NCI-H82 (cell line): ENCODE measurements at places on chromosomes 2 and 18.

- DNase-seq, result no peak
Observed at GRCh38 chr2:27496357-27497287, at the start of gene GCKR. Gene GCKR (plus strand): TSS chr2:27496839. CDS start chr2:27496905, 66 bp downstream.

DNA sequence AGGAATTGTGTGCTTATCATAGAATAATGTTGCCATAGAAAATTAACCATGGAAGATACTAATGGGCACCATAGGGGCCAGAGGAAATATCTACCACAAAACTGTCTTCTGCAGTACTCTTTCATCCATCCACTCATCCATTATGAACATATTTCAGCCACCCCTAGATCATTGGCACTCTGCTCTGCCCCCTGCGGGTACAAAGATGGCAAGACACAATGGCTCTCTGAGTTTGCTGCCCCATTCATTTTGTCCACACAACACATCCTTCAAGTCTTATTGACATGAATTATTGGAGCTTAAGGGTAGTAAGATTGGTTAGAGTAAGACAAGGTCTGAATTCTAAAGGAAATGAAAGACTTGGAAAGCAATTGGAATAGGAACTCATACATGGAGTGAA is 1224.7 kb upstream of the CELF4 start:
- peak; percentile 36 for DNase-seq

DNA sequence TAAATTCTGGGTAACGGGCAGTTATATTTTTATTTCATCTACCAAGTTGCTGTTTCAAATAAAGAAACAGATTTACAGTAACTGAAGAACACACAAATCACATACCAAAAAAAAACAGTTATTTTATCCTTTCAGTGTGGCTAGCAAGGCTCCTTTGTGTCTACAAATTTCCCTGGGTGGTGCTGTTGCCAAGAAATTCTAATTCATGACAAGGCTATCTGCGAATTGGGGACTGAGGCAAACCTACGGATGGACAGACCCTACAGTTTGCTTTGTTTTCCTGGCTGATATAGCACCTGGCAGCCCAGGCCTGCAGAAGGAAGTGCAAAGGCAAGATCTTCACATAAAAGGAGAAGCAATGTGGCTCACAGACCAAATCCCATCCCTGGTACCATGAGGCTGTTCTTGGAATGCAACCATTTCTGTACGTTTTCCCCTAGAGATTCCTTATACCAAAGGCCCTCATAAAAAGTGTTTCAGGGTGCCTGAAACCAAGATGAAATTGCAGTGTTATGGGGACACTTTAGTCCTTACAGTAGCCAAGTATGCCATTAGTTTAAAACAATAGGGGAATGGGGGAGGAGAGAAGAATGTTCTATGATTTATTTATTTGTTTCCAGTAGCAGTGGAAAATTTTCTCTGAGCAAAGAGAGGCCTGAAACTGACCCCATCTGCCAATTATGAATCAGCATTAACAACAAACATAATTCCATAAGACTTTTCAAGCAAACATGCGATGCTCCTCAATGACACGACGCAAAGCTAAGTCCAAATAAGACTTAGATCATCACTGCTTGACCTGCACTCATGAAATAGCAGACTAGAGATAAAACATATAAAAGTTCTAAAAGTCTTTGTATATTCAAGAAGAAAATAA is 4.3 kb downstream of the KLF7 start:
- no peak for DNase-seq

GRCh38 chr2:45596761-45597160 is 14.3 kb downstream of the SRBD1 start:
- DNase-seq, result no peak

DNA sequence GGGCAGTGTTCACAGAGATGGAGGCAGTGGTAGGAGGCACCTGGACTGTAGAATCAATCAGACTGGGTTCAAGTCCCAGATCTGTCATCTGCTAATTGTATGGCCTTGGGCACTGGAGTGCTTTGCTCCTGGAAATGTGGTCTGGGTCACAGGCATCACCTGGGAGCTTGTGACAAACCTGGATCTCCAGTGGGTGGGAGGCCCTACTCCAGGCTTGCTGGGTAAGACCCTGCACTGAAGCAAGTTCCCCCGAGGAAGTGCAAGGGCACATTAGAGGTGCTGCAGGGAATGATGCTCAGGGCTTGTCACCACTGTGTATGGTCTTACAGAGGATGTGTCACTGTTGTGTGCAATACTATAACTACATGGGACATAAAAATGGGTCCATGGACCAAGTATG is 220.5 kb upstream of the ID2 start:
- DNase-seq, result no peak

- DNase-seq, result no peak
Observed at GRCh38 chr2:204183608-204184007, 247.0 kb downstream of the ICOS start.

- DNase-seq, result no peak
Observed at GRCh38 chr2:206962966-206963365, 23.6 kb downstream of the CPO start.

GRCh38 chr2:66897181-66897580 is 462.3 kb downstream of the MEIS1 start:
- no peak for DNase-seq

DNA sequence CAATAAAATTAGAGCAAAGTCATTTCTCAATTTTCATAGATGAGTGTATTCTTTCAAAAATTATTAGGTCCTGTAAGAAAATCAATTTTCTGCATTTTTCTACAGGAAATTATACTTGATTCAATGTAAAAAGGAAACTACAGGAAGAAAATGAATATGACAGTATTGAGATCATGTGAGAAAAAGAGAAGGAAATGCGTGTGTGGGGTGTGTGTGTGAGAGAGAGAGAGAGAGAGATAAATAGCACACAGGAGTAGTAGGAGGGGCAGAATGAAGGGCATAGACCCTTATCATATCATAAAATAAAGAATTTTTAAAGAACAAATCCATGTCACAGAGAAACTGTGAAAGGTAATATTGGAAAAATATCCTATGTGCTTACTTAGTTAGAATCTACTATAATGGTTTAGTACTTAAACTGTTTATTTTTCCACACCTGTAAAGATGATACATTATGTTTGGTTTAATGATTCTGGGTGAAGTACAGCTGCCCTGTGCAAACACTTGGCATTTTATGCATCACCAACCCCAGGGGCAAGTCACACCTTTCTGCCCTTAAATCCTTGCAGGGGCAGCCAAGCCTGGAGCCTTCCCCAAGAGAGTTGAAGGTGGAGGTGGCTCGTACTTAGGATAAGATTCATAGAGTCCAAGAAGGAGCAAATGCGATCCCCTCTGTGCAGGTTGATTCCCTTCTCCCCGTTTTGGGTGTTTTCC is 276.4 kb downstream of the TGIF1 start:
- DNase-seq, result no peak

GRCh38 chr2:40719414-40719813 is 267.5 kb upstream of the SLC8A1 start:
- DNase-seq, result peak; percentile 33

- no peak for DNase-seq
Observed at GRCh38 chr2:126368758-126369157, 287.2 kb upstream of the GYPC start.

GRCh38 chr18:12750076-12750714 is 47.4 kb downstream of the PSMG2 start:
- peak; percentile 17 for DNase-seq

GRCh38 chr2:163395602-163396001 is 340.2 kb downstream of the FIGN start:
- no peak for DNase-seq

DNA sequence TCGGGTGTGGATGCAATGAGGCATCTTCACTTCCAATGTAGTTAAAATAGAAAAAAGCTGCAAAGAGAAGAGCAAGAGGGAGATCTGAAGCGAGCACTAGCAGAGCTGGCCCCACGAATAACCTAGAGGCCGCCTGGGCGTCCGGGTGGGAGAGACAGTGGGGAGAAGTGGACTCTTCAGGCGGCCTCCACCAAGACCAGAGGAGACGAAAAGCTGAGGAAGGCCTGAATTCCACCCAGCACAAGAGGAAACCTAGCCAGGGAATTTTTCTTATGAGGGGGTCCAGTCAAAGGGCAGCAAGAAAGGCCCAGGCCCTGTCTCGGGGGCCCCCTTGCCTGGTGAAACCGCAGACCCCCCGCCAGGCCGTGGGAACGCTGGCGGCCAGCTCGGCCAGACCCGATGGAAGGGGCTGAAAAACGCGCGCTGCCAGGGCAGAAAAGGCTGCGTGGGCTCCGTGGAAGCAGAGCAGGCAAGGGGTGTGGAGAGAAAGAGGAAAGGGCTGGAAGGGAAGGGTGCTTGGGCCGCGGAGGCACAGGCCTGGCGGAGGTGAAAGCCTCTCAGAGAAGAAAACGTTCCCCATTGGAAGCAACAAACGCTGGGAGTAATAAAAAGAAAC is 69.2 kb downstream of the KCTD1 start:
- DNase-seq, result no peak

DNA sequence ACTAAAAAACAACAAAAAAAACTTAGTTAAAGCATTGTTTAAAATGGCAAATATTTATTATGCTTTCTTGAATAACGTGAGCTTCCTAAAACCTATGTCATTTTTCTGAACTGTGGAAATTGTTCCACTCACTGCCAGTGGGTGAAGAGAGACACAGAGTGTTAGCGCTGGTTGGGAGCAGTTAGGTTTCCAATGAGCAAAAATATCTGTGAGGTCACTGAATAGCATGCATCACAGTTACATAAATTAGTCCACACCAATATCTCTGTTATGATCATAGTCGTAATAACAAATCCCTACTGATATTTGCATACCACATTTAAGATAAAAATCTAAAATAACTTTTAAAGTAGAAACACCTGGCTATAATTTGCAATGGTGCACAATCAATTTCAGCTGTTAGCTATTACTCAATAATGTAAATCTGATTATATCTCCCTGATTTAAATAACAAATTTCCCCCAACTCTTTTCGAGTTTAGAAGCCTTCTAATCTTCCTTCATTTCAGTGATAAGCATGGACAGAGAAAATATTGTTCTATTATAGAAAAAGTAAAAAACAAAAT is 1094.0 kb upstream of the KLHL29 start:
- DNase-seq, result no peak

GRCh38 chr2:168030862-168031624 is 216.4 kb downstream of the STK39 start:
- peak; percentile 94 for DNase-seq

DNA sequence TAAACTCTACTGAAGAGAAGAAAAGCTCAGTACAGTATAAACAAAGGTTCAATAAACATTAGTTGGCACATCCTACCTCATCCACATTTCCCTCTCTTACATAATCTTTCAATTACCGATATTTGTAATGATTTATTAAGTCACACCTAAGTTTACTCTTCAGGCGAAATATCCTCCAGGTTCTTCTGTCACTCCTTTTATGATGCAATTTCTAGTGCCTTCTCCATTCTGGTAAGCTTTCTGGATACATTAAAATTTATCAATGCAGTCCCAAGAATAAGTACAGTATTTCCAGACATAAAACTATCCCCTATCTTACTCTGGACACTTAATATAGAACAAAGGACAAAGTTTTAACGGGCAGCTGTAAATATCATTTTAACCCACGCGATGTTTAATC is 5.6 kb downstream of the HNRNPLL start:
- DNase-seq, result no peak

GRCh38 chr18:53191634-53192033 is 851.6 kb downstream of the DCC start:
- DNase-seq, result no peak

- DNase-seq, result no peak
Observed at GRCh38 chr2:3316456-3317276, 61.0 kb downstream of the EIPR1 start.

DNA sequence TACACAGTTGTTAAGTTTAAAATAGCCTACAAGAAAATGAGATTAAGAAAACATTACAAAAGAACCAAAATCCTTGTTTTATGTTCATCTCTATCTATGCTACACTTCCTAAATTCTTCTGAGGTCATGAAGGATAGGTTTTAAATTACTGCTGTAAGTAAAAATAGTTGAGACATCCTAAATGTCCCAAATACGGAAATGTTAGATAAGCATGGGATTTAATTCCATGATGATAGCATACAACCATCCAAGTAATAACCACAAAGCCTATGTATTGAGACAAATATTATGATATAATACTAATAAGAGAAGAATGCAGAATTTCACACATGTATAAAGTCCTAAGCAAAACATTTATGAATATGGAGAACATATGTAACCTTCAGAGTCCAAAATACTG is 34.1 kb downstream of the PIEZO2 start:
- DNase-seq, result no peak

DNA sequence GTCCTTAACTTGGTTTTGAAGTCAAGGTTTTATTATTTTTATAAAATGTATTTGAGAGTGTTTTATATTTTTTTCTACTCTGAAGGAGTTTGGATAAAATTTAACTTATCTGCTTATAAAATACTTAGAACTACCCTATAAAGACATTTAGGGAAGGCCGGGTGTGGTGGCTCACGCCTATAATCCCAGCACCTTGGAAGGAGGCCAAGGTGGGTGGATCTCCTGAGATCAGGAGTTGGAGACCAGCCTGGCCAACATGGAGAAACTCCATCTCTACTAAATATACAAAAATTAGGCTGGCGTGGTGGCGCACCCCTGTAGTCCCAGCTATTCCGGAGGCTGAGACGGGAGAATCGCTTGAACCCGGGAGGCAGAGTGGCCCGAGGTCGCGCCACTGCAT is 486.4 kb downstream of the DSC3 start:
- no peak for DNase-seq

DNA sequence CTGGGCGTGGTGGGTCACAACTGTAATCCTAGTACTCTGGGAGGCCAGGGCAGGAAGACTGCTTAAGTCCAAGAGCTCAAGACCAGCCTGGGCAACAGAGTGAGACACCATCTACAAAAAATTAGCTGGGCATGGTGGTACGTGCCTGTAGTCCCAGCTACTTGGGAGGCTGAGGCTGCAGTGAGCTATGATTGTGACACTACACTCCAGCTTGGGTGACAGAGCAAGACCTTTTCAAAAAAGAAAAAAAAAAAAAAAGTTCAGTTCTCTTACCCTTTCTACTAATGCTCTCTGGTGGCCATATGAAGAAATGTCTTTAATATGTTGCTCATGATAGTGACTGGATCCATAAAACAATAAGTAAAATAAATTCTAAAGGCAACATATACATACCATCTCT is 14.9 kb downstream of the TYW5 start:
- peak; percentile 34 for DNase-seq

DNA sequence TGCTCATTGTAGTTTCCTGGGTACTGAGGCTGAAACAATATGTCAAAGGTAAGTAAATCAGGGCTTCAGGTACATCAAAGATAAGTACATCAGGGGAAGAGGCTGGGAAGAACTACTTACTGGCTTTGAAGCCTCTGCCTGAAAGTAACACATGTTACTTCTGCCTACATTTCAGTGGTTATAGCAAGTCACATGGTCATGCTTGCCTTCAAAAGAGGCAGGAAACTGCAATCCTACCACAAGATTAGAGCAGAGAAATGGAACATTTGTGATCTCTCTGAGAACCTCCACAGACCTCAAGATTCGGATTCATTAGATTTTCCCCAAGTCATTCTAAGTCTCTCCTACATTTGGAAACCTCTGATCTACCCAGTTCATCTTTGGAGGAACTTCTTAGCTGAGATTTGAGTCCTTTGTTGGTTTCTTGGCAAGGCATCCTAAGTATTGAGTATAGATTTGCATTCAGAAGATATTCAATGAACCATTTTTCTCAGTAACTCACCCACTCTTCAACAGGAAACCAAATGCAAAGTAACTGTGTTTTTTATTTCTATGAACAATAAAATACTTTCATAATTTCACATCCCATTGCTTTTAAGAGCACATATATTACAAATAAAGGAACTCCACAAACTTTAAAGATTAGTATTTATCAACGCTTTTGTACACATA is 48.5 kb upstream of the CCDC195 start:
- no peak for DNase-seq

GRCh38 chr2:30663806-30664205 is 143.4 kb downstream of the CAPN13 start:
- DNase-seq, result no peak

GRCh38 chr2:70994009-70994698 is 519 bp downstream of the TEX261 start:
- DNase-seq, result peak; percentile 42
